ENCODE measurements at places on chromosomes 5 and 9. TPM values are rescaled to one million over a fixed set of nuclear protein-coding genes. Genes with fewer than 3 reads are reported as not detected.

DRD1 gene
- total RNA-seq: 0.42 TPM

GRCh38 chr9:116901260-116901659 lies 214.2 kb downstream of the TRIM32 start:
- H3K27ac ChIP-seq: no peak overlapping the region
- no peak overlapping the region for H3K4me3 ChIP-seq
- no peaks in the 10 kb centered on the region for H3K4me1 ChIP-seq
- no peak for DNase-seq
- no peaks in the 10 kb centered on the region for H3K27me3 ChIP-seq
- H3K36me3 ChIP-seq: no peaks in the 10 kb centered on the region

FAM221B gene
- total RNA-seq: not detected

GRK6 gene
- total RNA-seq: 31.9 TPM

DNA sequence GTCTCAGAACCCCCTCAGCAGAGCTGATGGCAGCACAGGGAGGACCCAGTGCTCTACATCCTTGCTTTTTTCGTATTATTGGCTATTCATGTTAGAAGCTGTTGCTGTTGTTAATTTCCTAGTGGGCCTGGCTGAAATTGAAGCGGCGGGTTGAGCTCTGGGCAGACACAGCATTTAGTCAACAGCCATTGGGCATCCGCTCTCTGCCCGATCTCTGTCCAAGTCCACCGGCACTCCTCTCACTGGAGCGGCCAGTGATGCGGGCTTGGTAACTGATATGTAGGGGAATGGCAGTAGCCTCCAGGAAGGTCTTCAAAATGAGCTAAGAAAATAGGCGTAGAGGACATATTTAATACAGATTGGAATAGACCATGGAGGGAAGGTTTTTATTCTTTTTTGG lies 1.3 kb upstream of the GARNL3 start:
- H3K36me3 ChIP-seq: no peaks in the 10 kb centered on the region
- H3K4me1 ChIP-seq: peaks cover 9% of the 10 kb centered on the region
- H3K4me3 ChIP-seq: no peak overlapping the region

ADAMTS19 gene
- total RNA-seq: not detected

- H3K27ac ChIP-seq: no peak overlapping the region
- no peak for DNase-seq
- no peaks in the 10 kb centered on the region for H3K36me3 ChIP-seq
- H3K4me3 ChIP-seq: no peak overlapping the region
- H3K4me1 ChIP-seq: no peaks in the 10 kb centered on the region
Measured at GRCh38 chr5:44774279-44774880, 34.4 kb upstream of the MRPS30 start.

- peak overlapping the region; percentile 95 for H3K27ac ChIP-seq
- H3K27me3 ChIP-seq: no peaks in the 10 kb centered on the region
- peak overlapping the region; percentile 100 for H3K4me3 ChIP-seq
- DNase-seq: no peak
Measured at GRCh38 chr9:127786773-127787104, 905 bp downstream of the CDK9 start.

DNA sequence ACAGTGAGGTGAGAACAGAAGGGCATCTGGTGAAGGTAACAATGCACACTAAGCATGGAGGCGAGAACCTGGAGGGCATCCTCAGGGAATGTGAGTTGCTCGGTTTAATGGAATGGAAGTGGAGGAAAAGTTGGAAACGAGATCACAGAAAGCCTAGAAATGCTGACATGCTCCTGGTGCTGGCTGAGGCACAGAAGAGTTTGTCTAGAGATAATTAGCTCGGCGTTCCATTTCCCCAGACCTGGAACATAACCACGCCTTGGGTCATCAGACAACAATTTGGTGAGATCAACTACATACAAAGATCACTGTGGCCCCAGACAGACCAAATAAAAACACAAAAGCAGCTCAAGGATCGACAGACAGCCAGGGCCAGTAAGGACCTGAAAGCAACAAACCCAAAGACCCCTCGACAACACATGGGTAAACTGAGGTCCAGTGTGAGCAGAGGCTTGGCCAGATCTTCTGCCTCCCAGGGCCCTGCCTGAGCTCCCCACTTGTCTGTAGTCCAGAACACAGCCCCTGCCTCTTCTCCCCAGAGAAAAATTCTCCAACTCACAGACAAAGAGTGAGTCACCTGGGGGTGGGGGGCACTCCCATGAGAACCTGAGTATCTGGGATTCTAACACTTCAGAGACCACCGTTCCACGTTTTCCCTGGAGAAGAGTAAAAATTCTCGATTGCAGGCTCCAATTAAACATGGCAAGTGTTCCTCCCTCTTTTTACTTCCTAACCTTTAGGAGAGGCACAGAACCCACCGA lies 52.5 kb downstream of the SHB start:
- no peak for DNase-seq
- peak overlapping the region; percentile 59 for H3K27ac ChIP-seq

- no peak overlapping the region for H3K4me3 ChIP-seq
- no peak for DNase-seq
- peaks cover 4% of the 10 kb centered on the region for H3K27me3 ChIP-seq
- no peaks in the 10 kb centered on the region for H3K36me3 ChIP-seq
- no peak overlapping the region for H3K27ac ChIP-seq
Measured at GRCh38 chr9:115883467-115884329, 269.9 kb upstream of the PAPPA start.

- no peak for DNase-seq
- H3K4me1 ChIP-seq: peaks cover 14% of the 10 kb centered on the region
- H3K4me3 ChIP-seq: no peak overlapping the region
- no peak overlapping the region for H3K27ac ChIP-seq
- H3K36me3 ChIP-seq: peaks cover 8% of the 10 kb centered on the region
- no peaks in the 10 kb centered on the region for H3K27me3 ChIP-seq
Measured at GRCh38 chr9:7150153-7150890, 392.5 kb downstream of the KDM4C start.

DNA sequence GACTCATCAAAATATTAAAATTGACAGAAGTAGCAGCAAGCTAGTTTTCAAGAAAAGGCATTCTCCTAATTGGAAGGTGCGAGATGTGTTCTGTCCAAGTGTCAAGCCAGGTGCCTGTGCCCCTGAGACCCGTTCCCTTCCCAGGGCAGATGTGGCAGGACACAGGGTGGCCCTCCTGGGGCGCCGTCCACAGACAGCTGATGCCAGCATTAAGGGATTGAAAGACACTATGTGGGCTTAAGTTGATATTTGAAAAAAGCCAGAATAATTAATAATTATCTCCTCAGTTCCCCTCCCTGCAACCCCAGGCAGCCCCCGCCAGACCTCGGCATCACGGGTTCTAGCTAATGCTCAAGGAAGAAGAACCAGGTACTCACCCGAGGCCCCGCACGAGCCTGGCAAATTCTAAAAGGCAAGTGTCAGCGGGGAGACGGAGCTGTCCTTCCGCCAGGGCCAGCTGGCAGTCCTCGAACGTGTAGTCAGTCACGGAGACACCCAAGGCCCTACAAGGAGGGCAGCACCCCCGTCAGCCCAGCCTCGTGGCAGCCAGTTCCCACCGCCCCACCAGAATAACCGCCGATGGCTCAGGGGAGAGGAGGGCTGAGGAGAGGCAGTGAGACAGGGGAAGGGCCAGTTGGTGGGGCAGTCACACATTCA lies 29.1 kb upstream of the SLC6A3 start:
- H3K4me3 ChIP-seq: no peak overlapping the region
- DNase-seq: peak; percentile 54
- H3K4me1 ChIP-seq: no peaks in the 10 kb centered on the region
- peaks cover 43% of the 10 kb centered on the region for H3K36me3 ChIP-seq
- no peak overlapping the region for H3K27ac ChIP-seq

GRCh38 chr9:130665431-130666392 lies 1.3 kb downstream of the PRDM12 start:
- peaks cover 81% of the 10 kb centered on the region for H3K27me3 ChIP-seq
- H3K36me3 ChIP-seq: no peaks in the 10 kb centered on the region
- H3K4me1 ChIP-seq: peaks cover 57% of the 10 kb centered on the region
- no peak overlapping the region for H3K27ac ChIP-seq
- peak overlapping the region; percentile 25 for H3K4me3 ChIP-seq

DNA sequence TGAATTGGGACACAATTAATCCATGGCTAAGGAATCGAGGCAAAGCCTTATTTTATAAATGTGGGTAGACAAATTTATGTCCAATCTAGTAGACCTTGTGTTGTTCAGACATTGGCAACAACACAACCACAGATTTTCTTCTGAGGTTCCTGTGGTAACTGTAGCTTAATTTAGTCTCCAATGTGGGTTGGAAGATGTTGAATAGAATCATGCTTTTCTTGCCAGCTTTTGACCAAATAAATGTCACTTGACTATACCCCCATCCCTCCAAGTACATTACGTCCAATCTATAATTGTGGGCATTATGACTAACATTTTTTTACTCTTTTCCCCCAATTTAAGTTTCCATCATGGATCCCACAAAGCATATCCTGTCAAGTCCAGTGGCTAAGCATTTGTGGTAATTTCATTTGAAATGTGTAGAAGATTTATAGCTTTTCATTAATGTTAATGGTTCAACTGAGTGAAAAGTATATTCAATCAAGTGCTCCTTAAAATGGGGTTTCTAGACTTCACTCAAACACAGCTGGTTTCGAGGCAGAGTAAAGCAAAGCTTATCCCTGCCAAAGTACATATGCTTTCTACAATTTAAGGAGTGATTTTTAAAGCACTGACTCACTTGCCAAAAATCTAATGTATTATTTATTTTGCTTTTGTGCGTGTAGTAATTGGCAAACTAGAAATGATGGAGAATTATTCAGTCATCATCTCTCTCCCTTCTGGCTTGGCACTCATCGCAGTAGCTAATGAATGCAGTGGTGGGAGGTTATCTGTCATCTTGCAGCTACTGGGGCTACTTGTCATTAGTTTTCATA lies 141.8 kb downstream of the FAM174A start:
- no peak for DNase-seq
- no peaks in the 10 kb centered on the region for H3K36me3 ChIP-seq
- H3K27ac ChIP-seq: no peak overlapping the region
- no peaks in the 10 kb centered on the region for H3K4me1 ChIP-seq

FOXD4L4 gene
- not detected for total RNA-seq

GRCh38 chr9:81849631-81850259 lies 78.5 kb upstream of the SPATA31D4 start:
- no peaks in the 10 kb centered on the region for H3K27me3 ChIP-seq
- no peaks in the 10 kb centered on the region for H3K36me3 ChIP-seq
- H3K27ac ChIP-seq: no peak overlapping the region
- H3K4me3 ChIP-seq: no peak overlapping the region
- no peak for DNase-seq

- peak overlapping the region; percentile 34 for H3K4me3 ChIP-seq
- H3K36me3 ChIP-seq: peaks cover 40% of the 10 kb centered on the region
- no peaks in the 10 kb centered on the region for H3K27me3 ChIP-seq
- peaks cover 7% of the 10 kb centered on the region for H3K4me1 ChIP-seq
Measured at GRCh38 chr5:67166460-67167285, 29.9 kb downstream of the CD180 start.

DNA sequence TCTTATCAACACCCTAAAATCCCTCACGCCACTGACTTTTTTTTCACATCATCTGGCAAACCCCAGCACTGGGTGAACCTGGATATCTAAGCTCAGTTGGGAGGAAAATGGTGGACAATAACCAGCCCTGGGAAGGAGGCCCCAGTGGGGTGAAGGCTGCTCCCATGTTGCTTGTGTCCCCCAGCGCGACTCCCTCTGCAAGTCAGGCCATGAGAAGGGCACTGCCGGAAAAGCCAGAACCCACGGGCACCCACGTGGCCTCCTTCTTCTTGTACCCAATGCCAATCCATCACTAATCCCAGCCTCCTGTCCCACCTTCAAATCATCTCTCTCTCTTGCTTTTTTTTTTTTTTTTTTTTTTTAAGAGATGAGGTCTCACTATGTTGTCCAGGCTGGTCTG lies 11.4 kb downstream of the CORO2A start:
- no peak overlapping the region for H3K4me3 ChIP-seq
- no peaks in the 10 kb centered on the region for H3K27me3 ChIP-seq
- no peaks in the 10 kb centered on the region for H3K36me3 ChIP-seq
- DNase-seq: no peak
- H3K27ac ChIP-seq: no peak overlapping the region

GRCh38 chr9:2621722-2622460 lies at the start of gene VLDLR:
VLDLR (plus strand) TSS chr9:2621787; CDS start chr9:2622190, 403 bp downstream.
- peak within 1 kb of the TSS; percentile 61 for H3K27ac ChIP-seq
- no peak for DNase-seq
- H3K36me3 ChIP-seq: no peaks in the 10 kb centered on the region
- peaks cover 30% of the 10 kb centered on the region for H3K4me1 ChIP-seq
- H3K4me3 ChIP-seq: peak within 1 kb of the TSS; percentile 68

PTPRD gene
- total RNA-seq: 2.6 TPM

- no peak for DNase-seq
- no peaks in the 10 kb centered on the region for H3K4me1 ChIP-seq
- H3K4me3 ChIP-seq: no peak overlapping the region
Measured at GRCh38 chr5:120088412-120088811, 375.7 kb upstream of the PRR16 start.

MINAR2 gene
- not detected for total RNA-seq

GRCh38 chr5:173706700-173707099 lies 90.2 kb upstream of the BOD1 start:
- H3K4me3 ChIP-seq: no peak overlapping the region
- DNase-seq: no peak
- peaks cover 9% of the 10 kb centered on the region for H3K4me1 ChIP-seq
- H3K27me3 ChIP-seq: no peaks in the 10 kb centered on the region

C1QTNF3 gene
- 30.1 TPM for total RNA-seq

PPP3R2 gene
- total RNA-seq: not detected

GRCh38 chr5:936149-937144 lies 43.8 kb downstream of the TRIP13 start:
- no peak overlapping the region for H3K4me3 ChIP-seq
- peak; percentile 45 for DNase-seq
- H3K27me3 ChIP-seq: peaks cover 3% of the 10 kb centered on the region
- H3K27ac ChIP-seq: no peak overlapping the region

GRCh38 chr5:94691949-94692348 lies 73.5 kb downstream of the SLF1 start:
- no peak overlapping the region for H3K4me3 ChIP-seq
- no peak overlapping the region for H3K27ac ChIP-seq
- peaks cover 4% of the 10 kb centered on the region for H3K4me1 ChIP-seq

DNA sequence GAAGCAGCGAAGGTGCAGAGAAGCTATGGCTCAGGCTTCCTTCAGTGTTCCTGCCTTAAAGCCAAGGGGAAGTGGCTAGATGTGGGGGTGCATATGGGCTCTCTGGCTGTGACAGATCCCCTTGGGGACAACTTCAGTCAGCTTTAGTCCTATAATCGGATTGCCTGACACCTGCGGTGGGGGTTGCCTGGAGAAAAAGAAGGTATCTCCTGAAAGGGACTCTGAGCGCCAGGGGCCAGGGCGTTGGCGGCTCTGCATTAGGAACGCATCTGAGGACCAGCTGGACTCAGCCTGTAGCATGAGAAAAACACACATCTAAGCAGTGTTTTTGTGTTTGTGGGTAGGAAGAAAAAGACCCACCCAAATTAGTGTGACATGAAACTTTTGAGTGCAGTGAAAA lies 84.3 kb upstream of the OTULINL start:
- H3K4me3 ChIP-seq: no peak overlapping the region
- no peak for DNase-seq
- H3K4me1 ChIP-seq: no peaks in the 10 kb centered on the region
- H3K27me3 ChIP-seq: no peaks in the 10 kb centered on the region
- no peak overlapping the region for H3K27ac ChIP-seq

GRCh38 chr9:23598994-23599393 lies 227.0 kb downstream of the ELAVL2 start:
- no peak overlapping the region for H3K27ac ChIP-seq
- H3K4me1 ChIP-seq: no peaks in the 10 kb centered on the region
- no peak overlapping the region for H3K4me3 ChIP-seq
- no peaks in the 10 kb centered on the region for H3K36me3 ChIP-seq

- no peak for DNase-seq
- H3K27ac ChIP-seq: no peak overlapping the region
- no peaks in the 10 kb centered on the region for H3K36me3 ChIP-seq
Measured at GRCh38 chr5:148682058-148683026, 28.0 kb upstream of the HTR4 start.

MSMP gene
- total RNA-seq: not detected
